ENCODE measurements at places on chromosomes 7 and 10.
A peak's percentile ranks its signal among the peaks of the same experiment; 100 is the strongest.

- DNase-seq: no peak
Observed at GRCh38 chr10:46215426-46215825, 71.4 kb upstream of the ANTXRL start.

GRCh38 chr10:27569946-27570345 is 65.8 kb downstream of the RAB18 start:
- no peak for DNase-seq

GRCh38 chr7:135772639-135773222 is 24.1 kb upstream of the FAM180A start:
- no peak for DNase-seq

GRCh38 chr7:97310-97841 is 95.0 kb upstream of the FAM20C start:
- no peak for DNase-seq

- no peak for DNase-seq
Observed at GRCh38 chr7:68720697-68721096, 877.6 kb upstream of the AUTS2 start.

- DNase-seq: no peak
Observed at GRCh38 chr10:132827423-132827789, 41.5 kb upstream of the NKX6-2 start.

DNA sequence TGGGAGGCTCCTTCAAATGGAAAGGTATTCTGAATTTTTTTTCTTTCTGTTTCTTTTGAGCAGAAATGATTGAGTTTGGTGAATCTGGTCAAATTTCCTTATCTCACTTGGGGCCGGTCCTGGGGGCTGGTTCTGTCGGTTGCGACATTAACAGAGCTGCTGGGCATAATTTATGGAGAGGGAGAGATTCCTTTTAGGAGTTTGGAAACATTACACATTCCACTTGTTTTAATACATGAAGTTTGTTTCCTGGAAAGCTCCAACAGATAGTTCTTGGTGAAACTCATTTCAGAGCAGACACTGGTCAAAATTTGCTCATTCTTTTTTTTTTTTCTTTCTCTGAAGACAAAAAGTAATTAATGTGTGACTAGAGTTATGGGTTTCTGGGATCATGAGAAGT is 129.9 kb downstream of the ABCA13 start:
- DNase-seq: no peak

DNA sequence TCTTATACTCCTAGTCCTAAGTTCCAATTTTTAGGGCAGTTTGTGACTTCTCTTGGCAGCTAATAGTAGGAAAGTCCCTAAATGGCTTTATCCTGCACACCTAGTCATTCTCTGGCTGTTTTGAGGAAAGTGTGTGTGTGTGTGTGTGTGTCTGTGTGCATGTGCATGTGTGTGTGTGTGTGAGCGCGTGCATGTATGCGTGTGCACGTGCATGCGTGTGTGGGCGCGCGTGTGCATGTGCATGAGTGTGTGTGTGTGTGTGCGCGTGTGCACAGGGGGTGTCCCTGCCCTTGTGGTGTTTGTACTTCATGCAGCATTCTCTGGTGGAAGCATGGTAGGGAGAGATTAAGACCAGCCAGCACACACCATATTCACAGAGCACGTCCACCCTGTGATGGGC is 18.2 kb downstream of the MACROH2A2 start:
- DNase-seq: no peak

DNA sequence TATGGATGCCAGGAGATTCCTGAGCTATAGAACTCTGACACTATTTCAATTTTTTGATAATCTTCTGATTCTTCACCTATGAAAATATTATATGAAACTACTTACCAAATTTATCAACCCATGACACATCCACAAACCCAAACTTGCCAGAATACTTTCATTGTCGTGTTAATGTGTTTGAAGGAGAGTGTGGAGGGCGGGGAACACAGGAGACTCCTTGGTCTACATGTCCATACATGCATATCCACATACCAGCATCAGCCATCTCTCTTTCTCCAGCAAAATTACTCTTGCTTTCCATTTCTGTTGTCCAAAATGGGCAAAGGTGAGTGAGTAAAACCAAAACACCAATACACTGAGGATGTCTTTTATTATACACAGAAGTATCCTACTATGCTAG is 23.5 kb upstream of the BPGM start:
- DNase-seq: no peak

DNA sequence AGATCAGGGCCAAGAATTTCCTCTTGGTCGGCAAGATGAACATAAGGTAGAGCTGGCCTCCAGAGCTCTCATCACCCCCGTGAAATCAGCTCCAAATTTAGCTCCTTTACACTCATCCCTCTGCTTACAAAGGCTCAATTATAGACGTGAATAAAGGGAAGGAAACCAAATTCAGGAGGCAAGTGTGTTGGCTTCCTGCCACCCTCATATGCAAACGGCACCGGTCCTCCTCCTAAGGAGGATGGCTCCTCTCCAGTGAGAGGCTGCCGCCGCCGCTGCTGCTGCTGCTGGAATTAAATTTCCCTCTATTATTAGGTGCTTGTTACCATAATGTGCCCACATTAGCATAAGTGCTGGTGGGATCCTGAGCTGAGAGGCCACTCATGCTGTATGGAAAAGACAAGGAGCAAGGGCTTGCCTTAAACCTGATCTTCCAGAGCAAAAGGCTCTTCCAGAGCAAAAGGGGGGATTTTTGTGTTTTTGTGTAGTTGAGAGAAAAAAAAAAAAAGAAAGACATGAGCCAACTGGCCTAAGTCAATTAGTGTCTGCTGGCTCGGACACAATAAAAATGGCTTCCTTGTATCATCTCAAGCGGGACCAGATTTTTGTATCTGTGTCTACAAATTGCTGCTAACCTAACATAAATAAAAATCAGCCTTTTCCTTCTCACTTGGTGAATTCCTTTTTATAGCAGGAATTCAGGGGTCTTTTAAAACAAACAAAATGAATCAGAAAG is 68.4 kb downstream of the CDHR3 start:
- DNase-seq: peak; percentile 46

GRCh38 chr7:45146531-45147379 is 10.8 kb upstream of the RAMP3 start:
- no peak for DNase-seq

DNA sequence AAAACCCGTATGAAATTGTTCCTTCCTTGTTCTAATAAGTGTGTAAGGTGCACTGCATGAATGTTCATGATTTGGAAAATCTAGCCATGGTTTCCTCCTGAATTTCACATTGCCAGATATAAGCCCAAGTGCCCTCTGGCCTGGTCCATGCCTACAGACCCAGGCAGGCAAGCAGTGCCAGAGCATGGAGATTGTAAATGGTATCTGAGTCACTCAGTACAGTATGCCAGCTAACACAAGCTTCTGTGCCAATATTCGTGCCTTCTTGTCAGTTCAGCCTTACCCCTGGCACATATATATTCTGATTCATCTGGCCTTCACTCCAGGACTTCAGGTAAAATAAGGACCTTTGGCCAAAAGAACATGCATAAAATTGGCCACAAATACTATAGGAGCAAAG is 38.4 kb upstream of the PDE1C start:
- DNase-seq: no peak

DNA sequence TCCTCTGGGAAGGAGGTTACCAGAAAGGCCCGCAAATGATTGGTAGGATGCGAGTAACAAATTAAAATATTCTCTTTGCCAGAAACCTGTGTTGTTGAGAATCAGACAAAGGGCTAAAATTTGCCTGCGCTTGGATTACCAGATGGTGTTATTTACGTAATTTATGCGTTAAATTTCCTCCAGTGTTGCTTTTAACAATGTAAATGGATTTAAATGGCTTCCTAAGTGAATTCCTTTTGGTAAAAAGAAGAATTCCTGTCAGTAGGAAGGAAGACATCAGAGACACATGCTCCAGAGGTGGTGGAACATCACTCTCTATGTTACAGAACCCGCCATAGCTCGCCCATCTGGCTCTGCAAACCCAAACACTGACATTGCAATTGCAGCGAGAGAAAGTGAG is 520.6 kb downstream of the GALNT17 start:
- no peak for DNase-seq

GRCh38 chr7:91266067-91266688 is 1.9 kb downstream of the FZD1 start:
- no peak for DNase-seq

GRCh38 chr7:100371561-100372171 is 1.6 kb upstream of the PILRA start:
- DNase-seq: no peak

DNA sequence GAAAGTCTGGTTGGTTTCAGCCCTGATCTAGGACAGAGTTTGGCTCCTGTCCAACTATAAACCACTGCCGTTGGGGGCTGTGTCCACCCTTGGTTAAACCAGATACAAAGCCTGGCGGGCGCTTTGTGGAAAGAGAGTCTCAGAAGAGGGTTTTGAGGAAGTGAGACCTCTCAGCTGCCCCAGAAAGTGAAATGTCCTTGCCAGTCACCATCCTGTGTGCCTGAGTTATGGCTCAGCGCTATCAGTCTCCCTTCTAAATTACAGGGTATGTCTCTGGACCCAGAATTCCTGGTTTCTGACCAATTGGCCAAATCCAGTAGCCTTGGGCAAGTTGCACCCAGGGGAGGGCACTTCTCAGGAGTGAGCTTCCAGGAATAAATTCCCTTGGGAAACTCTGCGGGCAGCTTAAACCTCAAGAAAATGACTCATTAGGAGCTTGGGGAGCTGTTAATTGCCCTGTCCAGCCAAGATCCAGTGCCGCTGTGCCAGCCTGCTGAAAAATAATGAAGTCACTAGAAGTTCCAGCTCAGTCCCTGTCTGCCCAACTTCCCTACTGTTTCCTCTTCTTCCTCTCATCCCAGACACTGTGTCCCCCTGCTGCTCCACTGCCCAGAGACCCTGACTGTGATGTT is 66.7 kb upstream of the PDZD8 start:
- peak; percentile 67 for DNase-seq

DNA sequence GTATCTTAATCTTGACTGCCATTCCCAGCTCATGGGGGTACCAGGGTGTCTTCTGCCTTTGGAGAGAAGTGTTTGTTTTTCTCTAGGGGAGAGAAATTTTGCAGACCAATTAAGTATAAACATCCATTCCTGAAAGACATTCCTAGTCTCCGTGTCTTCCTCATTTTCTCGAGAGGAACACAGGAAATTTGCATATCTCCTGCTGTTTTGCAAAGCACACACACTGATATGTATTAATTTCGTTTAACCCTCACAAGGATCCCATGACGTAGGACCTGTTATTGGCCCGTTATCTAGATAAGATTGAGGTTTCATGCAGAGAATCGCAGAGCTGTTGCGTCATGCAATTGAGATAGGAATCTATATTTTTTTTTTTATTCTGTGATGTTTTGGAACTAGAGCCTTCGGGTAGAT is 944 bp downstream of the RHBDD2 start:
- no peak for DNase-seq

GRCh38 chr7:94003446-94004023 is 620 bp downstream of the BET1 start:
- peak; percentile 37 for DNase-seq

All from suppressor macrophage (primary cell).